Muscle of arm (tissue), 14 donors: ENCODE measurements at places on chromosomes 3 and 15.

DNA sequence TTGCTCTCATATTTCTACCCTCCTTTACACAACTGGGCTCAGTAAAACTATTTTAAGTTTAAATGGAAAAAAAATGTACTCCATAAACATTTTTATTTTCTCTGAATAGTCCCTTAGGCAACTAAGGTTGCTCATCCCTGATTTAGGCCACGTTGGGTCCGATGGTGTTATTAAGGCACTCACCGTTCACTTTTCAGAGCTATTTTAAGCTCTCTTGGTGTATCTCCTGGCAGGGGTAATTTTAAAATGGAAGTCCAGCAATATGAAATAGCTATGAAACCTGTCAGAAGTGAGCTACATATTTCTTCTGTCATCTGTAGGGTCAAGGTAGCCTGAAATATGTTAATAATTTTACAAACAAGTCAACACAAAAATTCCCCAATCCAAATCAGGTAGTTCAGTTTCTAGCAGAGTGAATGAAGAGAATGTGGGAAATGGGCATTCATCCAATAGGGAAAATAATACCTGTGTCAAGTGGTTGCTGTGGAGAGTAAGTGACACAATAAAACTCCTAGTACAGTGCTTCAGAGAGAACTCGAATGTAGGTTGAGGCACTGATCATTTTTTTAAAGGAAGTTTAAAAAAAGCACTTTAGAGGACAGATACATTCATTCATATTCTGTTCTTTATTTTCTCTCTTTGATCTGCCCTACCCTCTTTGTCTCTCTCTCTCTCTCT, 209.3 kb upstream of the FEZF2 start:
- DNase-seq: no peak

- DNase-seq: no peak
These were observed 20.6 kb downstream of the EEFSEC start for GRCh38 chr3:128173849-128174248.

GRCh38 chr15:69090197-69090948, 70.1 kb upstream of the GLCE start:
- DNase-seq: peak; percentile 57

DNA sequence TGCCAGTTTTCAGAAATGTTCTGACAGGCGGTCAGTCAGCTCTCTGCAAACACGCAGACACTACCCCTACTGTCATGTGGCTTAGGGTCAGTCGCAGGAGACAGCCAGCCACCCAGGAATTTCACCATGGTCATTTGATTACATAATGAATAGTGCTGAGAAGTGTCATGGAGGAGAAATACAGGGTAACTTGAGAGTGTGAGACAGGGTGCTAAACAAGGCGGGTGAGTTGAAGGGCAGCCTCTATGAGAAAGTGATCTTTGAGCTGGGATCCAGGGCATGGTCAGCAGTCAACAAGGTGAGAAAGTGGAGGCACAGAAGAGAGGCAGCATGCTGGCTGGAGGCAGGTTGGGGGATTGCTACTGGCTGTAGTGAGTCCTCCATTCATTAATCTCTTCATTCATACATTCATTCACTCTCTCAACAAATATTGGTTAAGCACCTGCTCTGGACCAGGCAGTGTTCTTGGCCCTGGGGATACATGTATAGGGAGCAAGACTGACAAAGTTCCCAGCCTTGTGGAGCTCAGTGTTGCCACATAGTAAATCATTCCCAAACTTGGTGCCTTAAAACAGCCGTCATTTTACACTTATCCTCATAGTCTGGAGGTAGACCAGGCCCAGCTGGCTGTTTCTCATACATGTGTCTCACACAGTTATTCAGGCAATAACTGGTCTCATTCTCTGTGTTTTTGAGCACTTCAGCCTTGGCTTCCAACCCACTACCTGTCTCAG, 14.8 kb downstream of the PXYLP1 start:
- DNase-seq: no peak

DNA sequence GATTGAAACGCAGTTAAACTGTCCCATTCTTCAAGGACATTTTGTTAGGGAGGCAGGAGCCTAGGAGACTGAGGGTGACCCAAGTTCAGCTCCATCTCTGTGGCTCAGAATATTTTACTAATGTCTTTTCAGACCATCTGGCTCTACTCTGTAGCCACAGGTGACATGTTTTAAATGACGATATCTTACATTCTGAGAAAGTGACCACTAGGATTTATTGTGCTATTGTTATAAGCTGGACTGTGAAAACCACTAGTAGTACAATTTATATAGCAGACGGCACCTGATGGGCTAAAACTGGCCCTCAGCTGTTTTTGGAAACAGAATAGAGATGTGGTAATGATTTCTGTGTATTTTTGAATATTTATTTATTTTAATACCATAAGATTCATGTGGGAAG, 55.5 kb downstream of the MCF2L2 start:
- DNase-seq: no peak

DNA sequence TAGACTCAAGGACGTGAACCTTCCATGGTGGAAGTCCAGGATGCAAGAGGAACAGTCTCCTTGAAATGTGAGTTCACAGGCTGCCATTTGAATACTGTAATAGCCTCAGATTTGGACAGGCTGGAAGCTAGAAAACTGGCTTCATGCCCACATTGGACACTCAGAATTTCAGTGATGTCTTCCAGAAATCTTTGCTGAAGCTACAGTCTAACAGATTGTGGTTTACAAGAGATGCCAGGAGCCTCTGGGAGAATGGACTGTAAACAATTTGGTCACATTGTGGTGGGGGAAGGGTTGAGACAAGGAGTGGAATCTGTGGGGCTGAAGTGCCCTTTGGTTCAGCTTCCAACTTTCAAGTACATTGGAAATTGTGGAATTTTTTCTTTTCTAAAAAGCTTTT, 252.0 kb upstream of the PROK2 start:
- no peak for DNase-seq

DNA sequence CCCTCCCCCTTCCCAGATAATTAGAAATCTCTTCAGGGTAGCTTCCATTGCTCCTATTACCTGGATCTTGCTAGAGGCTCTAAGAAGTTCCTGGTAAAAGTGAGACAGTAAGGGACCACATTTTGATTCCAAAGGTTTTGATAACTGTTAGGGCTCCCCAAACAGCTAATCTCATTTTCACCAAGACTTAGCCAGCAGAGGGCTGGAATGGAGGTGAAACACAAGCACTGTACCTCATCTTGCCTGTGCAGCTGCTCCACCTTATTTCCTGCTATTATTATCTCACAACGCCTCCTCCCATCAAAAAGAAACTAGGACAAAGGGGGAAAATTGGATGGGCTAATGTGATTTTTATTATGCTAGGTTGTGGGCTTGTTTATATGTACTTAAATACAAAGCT, 7.3 kb downstream of the SETD5 start:
- no peak for DNase-seq

DNA sequence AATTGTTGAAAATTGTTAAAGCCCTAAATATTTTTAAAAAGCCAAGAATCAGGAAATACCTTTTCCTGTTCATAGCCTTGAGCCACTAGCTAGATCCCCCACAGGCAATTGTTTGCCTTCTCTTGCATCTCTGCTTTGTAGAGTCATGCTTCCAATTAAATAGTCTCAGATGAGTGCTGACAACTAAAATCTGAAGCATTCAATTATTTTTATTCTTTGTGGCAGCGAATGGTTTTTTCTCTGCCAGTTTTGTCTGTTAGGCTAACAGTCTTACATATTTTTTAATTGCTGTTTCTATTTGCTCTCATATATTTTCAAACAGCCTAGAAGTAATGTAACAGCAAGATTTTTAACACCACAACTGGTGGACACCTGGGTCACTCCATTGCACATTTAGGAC, 277.1 kb upstream of the GBE1 start:
- DNase-seq: no peak

- DNase-seq: no peak
These were observed 149.4 kb downstream of the CFAP20DC start for GRCh38 chr3:58900386-58900785.

- DNase-seq: no peak
These were observed 351.4 kb upstream of the KCNMB2 start for GRCh38 chr3:178184833-178185232.

- no peak for DNase-seq
These were observed 178.1 kb downstream of the LPP start for GRCh38 chr3:188332085-188332484.

DNA sequence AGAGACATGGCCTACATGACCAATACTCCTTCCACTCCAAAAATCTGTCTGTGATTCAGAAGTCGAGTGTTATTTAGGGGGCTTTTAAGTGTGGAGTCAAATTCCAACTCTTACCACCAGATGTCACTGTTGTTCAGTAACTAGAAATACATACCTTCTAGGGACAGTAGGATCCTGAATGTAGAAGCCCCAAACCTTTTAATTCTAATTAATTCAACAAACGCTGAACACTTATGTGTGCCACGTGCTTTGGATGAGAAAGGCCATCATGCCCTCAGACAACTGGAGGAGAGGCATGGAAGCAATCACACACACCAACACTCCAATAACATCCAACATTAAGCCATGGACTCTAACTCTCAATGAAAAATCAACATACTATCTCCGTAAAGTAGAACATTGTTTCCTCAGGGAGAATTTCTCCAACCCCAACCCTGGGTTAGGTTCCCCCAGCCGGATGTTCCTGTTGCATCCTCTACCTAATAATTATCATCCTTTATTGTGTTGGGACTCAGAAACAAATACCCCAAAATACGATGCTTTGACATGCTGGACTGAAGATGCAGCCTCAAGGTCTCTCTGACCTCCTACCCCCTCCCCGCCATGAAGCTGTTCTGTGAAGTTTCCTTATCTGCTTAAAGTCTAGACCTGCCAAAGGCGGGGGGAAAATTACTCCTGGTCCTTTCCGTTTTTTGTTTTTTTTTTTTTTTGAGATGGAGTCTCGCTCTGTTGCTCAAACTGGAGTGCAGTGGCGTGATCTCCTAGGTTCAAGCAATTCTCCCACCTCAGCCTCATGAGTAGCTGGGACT, 8.0 kb upstream of the CCDC13 start:
- DNase-seq: peak; percentile 76

GRCh38 chr3:136018876-136019275, 53.3 kb downstream of the PPP2R3A start:
- no peak for DNase-seq

DNA sequence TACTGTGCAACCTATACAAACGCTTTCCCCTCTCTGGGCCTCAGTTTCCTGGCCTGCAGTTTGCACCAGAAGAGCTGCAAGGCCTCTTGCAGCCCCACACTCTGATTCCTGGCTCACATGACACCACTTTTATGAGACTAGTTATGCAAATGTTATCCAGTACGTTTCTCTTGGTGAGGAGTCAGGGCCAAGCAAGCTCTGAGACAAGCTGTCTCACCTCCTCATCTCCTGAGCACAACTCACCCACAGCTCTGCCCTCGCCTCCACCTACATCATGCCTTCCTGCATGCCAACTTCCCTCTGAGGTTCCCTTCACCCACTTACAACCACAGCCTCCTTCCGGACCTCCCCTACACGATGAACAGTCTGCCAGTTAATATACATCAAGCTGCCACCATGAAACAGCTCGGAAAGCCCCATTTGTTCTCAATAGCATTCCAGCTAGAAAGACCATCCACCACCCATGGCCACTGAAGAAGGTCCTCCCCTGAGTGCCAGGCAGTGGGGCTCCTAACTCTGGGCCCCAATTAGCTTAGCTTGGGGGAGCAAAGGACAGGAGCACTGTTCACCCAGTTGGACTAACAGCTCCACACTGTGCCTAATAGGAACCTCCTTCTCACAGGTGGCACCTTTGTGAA, 25.0 kb downstream of the CRYGS start:
- DNase-seq: no peak

GRCh38 chr15:78943692-78944091, 1.2 kb downstream of the CTSH start:
- DNase-seq: no peak

- DNase-seq: no peak
These were observed 34.8 kb downstream of the LMCD1 start for GRCh38 chr3:8536096-8537056.

GRCh38 chr15:72358650-72359171, 17.1 kb downstream of the HEXA start:
- no peak for DNase-seq

- DNase-seq: no peak
These were observed 54.5 kb downstream of the ZMAT3 start for GRCh38 chr3:179016979-179017670.

DNA sequence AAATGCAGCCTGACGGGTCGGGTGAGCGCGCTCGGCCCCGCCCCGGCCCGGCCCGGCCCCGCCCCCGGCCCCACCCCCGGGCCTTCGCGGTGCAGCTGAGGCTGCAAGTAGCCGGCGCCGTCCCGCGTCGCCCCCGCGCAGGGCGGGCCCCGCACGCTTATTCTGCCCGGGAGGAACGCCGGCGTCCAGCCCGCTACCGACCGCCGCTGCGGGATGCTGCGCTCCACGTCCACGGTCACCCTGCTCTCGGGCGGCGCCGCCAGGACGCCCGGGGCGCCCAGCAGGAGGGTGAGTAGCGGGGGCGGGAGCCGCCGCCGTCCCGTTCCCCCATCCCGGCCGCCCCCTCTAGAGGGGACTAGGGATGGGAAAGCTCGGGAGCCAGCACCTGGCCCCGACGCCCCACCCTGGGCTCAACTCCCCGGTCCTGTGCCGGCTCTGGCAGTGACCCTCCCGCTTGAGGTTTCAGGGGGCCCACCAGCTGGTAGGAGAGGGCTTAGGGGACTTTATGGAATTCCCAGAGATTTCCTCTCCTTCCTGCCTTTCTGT, at the start of gene MYZAP:
TSS of gene MYZAP (plus strand) at position 83 of the 546 bp plus-strand sequence. CDS start at position 214, 131 bp downstream.
- DNase-seq: no peak

DNA sequence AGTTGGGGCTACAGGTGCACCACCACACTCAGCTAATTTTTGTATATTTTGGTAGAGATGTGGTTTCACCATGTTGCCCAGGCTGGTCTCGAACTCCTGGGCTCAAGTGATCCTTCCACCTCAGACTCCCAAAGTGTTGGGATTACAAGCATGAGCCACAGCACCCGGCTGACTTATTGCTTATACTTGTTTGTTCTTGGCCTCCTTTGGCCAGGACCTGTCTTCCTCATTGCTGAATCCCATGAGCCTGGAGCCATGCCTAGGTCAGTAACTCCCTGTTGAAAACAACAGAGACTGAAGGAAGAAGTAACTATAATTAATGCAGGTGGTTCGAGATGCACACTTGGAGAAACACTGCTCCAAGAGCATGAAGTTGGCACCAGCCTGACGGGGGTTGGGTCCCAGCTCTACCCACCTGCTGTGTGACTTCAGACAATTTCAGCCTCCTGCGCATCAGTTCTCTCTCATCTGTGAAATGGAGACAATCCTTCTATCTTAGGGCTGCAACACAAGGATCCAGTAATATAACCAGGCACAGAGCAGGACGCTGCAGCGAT, 38.9 kb downstream of the CPN2 start:
- DNase-seq: no peak

- no peak for DNase-seq
These were observed 87.5 kb downstream of the TBL1XR1 start for GRCh38 chr3:177109688-177110330.

- no peak for DNase-seq
These were observed 189.8 kb downstream of the NTRK3 start for GRCh38 chr15:88066636-88067330.
